ENCODE measurements at places on chromosomes 13 and 19.

DNA sequence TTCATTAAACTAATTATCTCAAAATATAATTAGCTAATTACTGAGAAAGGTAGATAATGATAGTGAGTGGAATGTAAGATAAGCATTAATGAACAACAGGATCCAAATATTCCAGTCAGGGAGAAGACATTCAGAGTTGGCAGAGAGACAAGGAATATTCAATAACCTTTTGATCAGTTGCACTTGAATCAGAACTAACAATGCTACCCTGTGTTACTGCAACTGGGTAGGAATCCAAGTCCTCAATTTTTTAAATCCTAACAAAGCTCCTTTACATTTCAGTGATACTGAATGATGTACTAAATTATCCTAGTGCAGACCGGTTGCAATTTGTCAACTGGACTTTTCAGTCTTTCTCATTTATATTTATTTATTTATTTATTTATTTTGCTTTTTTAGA is 107.1 kb upstream of the MIR17HG start:
- no peak for DNase-seq

DNA sequence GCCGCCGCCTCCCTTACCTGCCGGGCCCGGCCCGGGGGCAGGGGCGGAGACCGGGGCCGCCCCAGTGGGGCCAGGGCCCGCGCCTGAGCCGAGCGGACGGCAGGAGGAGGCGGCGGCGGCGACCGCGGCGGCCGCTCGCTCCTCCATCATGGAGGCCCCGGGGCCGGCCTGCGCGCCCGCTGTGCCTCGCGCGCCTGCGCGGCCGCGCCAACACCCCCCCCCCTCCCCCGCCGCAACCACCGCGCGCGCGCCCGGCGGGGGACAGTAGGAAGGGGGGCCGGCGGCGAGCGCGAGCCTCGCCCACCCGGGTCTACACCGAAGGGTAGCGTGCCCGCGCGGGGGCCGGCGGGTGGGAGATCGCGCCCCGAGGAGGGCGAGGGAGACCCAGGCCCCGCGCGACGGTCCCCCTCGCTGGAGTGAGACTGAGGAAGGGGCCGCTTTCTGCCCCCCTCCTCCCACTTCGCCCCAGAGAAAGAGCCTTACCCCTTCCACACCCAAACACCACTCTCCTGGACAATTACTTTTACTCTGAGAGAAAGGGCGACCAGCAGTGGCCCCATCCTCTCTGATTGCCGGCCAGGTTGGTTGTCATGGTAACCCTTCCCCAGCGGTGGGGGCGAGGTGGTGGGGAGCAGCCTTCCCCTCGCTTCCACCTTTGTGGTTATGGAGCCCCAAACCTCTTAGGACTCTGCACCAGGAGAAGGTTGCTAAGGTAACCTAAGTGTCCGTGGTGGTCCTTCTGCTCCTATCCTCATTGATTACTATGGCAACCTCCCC is at the start of gene STRN4:
Gene STRN4, minus strand, starts transcription at position 170 of the 777 bp plus-strand sequence. Its CDS starts 20 bp downstream, at position 150.
- no peak for DNase-seq

GRCh38 chr19:6589711-6590257 is 1.2 kb downstream of the CD70 start:
- no peak for DNase-seq

GRCh38 chr19:13164343-13165161 is 14.3 kb downstream of the IER2 start:
- DNase-seq, result no peak

GRCh38 chr19:3544742-3545668 is 6.0 kb downstream of the TEKTIP1 start:
- DNase-seq, result no peak

GRCh38 chr19:50204081-50204428 is 633 bp downstream of the MYH14 start:
- DNase-seq, result no peak

- DNase-seq, result no peak
Measured at GRCh38 chr13:45301263-45301662, 39.7 kb downstream of the TPT1 start.

GRCh38 chr19:30137747-30138146 is 195.7 kb downstream of the URI1 start:
- DNase-seq, result no peak

GRCh38 chr13:33798023-33798422 is 19.9 kb upstream of the RFC3 start:
- DNase-seq, result no peak

- no peak for DNase-seq
Measured at GRCh38 chr13:60329221-60329923, 67.6 kb upstream of the TDRD3 start.

GRCh38 chr19:3125900-3126524 is 9.8 kb upstream of the GNA15 start:
- DNase-seq, result no peak

DNA sequence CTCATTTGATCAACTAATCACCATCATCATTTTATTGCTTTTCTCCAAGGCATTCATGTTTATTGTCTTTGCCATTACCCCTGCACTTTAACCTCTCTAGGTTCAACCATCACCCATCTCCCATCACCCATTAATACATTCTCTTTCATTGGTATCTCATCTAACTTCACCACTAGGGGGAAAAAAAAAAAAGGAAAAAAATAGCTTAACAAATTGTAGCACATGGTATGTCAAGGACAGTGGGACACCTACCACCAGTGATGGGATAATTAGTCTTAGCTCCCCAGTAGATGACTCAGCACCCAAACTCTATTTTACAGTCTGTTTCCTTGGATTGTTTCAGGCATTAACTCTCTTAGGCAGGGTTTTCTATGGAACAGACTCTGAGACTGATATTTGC is 1770.2 kb upstream of the MIR17HG start:
- no peak for DNase-seq

DNA sequence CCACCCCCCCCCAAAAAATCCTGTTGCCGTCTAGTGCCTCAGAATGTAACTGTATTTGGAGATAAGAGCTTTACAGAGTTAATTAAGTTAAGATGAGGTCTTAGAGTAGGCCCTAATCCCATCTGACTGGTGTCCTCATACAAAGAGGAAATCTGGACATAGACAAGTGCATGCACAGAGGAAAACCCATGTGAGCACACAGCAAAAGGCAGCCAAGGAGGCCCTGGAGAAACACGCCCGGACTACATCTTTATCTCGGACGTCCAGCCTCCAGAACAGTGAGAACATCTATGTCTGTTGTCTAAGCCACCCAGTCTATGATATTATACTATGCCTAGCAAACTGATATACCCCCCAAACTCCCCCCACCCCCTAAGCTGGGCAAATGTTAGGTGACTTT is 193.8 kb downstream of the KATNAL1 start:
- DNase-seq, result no peak

DNA sequence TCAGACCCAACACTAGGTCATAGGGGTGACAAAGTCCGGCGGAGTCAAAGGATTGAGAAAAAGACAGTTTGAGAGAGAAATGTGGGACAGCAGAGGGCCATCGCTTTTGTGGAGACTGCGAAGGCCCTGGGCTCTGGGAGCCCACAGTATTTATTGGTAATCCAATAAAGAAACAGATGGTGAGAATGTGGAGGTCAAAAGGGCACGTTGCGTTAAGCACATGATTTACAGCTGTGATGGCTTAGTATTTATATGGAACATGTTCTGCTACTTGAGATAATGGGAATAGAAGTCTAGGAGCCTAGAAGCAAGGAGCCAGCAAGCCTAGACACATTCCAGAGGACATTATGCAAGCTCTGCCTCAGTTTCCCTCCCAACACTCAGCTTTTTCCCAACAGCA is 2521.1 kb downstream of the PCDH9 start:
- no peak for DNase-seq

DNA sequence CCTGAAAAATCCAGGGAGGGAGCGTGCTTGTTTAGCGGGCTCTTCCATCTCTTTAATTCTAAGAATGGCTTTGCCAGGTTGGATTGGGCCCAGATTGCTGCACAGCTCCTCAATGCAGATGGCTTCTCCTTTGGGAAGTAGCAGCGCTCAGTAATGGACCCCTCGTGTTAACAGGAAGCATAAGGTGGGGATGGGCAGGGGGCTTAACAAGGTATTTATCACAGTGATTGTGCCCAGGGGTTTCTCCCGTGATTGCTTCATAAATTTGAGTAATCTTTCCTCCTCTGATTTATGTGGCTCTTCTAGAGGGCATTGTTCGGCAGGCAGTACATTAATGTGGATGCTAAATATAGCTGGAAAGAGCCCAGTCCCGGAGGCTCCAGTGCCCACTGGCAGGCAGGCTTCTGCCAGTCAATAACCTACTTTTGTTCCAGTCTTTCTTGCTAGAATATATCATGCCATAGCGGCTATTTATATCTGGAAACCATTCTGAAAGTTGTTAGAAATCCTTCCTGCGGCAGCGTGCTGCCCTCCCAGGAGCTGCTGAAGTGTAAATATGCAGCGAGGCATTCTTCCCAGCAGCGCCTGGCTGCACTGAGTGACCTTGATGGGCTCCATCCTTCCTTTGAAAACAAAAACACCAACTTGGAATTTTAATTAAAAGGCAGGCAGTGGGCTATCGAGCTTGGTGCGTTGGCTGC is 65.0 kb downstream of the FGF9 start:
- no peak for DNase-seq

- no peak for DNase-seq
Measured at GRCh38 chr13:100796463-100796862, 121.9 kb upstream of the TMTC4 start.

DNA sequence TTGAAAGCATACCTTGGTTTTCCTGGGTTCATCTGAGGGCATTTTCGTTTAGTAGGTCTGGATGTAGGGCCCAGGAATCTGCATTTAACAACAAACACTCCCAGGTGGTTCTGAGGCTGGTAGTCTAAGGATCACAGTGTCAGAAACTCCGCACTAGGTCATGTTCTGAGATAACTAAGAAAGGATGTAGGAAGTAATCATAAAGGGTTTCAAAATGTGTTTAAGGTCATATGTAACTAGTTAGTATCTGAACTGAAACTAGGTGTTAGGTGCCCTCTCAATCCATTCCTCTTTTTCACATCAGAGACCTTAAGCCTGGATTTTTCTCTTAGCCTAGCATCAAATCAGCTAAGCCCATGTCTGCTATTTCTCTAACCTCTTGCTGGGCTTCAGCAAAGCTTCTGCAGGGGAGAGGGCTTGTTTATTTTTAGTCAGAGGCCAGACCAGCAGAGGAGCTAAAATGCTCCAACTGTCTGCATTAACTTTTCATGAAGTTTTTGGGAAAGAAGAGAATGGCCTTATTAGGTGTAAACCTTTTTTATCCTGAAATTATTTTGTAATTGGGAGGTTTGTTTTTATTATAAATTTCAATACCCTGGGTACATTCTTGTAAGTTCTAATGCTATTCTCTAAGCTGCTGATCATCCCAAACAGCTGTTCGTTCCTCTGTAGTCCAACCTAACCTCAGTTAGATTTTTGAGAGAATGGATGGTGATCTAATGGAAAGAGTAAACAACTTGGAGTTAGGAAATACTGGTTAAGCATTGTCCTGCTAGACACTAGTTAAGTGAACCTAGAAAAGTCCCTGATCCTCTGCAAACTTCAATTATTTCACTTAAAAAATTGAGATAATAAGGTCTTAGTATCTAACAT is 262.8 kb upstream of the RFC3 start:
- no peak for DNase-seq

GRCh38 chr13:30077240-30077735 is 226.9 kb upstream of the UBL3 start:
- DNase-seq, result no peak

- no peak for DNase-seq
Measured at GRCh38 chr13:112438515-112438914, 62.4 kb downstream of the SPACA7 start.

DNA sequence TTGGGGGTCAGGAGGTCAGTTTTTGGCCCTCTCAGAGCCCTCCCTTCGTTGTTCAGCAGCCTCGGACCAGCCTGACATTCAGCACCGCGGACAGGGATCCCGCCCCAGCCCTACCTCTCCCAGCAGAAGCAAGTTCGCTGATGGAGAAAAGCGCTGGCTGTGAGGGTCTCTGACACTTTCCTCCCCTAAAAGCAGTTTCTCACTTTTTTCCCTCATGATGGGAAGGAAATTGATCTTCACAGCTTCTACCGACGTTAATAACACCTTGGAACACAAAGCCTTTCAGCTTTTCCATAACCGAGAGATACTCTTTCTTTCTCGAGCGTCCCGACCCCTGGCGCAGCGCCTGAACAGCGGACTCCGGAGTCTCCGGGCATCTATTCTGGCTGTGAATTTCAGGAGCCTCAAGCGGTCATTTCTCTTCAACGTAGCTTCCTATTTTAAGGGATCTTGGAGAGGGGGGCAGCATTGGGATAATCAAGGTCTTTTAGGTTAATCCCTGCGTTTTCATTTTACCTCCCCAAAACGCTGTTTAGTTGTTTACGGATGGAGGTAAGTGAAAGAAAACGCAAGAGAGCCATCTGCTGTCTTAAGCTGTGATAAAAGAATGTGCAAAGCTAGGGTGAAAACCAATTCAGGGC is 467.2 kb downstream of the ITGBL1 start:
- no peak for DNase-seq
